ENCODE measurements at places on chromosomes 12 and 14.

GRCh38 chr14:95486875-95487668, 29.4 kb downstream of the SYNE3 start:
- no peak for DNase-seq

DNA sequence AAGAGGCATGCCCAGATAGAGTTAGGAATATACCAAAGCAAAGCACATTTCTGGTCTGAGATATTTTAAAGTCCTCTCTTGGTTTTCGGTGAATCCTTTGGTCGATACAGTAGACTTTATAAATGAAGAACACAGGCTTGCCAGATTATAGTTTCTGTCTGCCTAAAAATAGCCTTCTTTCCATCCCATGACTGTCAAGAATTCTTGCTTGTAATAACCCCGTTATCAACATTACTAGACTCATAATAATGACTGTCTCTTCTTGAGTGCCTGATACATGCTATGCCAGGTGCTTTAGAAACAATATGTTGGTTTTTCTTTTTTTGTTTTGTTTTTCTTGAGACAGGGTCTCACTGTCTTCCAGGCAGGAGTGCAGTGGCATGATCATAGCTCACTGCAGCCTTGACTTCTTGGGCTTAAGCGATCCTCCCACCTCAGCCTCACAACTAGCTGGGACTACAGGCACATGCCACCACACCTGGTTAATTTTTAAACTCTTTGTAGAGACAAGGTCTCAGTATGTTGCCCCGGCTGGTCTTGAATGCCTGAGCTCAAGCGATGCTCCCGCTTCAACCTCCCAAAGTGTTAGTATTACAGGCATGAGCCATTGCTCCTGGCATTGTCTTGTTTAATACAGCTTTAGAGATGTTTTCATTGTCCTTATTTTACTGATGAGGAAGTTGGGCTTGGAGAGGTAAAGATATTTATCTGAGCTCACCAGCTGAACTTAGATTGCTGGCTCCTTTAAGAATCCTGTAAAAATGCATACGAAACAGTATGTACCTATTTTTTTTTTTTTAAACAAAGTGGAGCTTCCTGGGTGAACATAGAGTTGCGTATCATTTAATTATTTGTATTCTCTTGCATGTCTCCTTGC, 30.4 kb downstream of the CHST11 start:
- DNase-seq = no peak

GRCh38 chr14:74085828-74086227, 1.1 kb downstream of the LIN52 start:
- no peak for DNase-seq

GRCh38 chr14:61965030-61965745, 203.0 kb downstream of the SNAPC1 start:
- DNase-seq = peak; percentile 21

GRCh38 chr14:23006188-23006534, 3.8 kb downstream of the C14orf93 start:
- DNase-seq = no peak

DNA sequence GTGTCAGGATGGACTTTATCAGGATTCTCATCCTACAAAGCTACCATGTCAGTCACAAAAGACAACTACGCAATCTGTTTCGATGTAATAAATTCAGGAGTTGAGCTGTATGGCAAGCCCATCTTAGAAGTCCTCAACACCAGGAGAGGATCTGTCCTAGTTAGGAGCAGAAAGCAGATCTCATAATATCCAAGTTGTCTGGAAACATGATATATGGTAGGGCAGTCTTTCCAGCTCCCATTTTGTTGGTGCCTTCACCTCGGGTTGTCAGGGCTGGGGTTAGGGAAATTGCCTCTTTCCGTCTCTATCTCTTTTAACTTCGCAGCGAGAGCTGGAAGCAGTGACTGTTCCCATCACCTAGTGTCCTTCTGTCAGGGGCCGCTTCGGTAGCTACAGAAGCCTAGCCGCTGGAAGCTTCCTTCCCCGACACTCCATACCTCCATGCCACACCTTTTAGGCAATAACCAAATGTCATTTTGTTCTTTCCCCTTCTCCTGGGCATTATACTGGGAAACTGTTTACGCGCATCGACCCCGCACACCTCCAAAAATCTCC, 1.4 kb downstream of the NIN start:
- DNase-seq = no peak

GRCh38 chr14:69263364-69263763, 3.4 kb downstream of the GALNT16 start:
- DNase-seq = peak; percentile 55

GRCh38 chr14:100629696-100630095, 42.5 kb upstream of the BEGAIN start:
- no peak for DNase-seq

- no peak for DNase-seq
Observed at GRCh38 chr14:93319958-93320357, 12.9 kb downstream of the BTBD7 start.

GRCh38 chr14:60803871-60804270, 69.3 kb downstream of the MNAT1 start:
- no peak for DNase-seq

DNA sequence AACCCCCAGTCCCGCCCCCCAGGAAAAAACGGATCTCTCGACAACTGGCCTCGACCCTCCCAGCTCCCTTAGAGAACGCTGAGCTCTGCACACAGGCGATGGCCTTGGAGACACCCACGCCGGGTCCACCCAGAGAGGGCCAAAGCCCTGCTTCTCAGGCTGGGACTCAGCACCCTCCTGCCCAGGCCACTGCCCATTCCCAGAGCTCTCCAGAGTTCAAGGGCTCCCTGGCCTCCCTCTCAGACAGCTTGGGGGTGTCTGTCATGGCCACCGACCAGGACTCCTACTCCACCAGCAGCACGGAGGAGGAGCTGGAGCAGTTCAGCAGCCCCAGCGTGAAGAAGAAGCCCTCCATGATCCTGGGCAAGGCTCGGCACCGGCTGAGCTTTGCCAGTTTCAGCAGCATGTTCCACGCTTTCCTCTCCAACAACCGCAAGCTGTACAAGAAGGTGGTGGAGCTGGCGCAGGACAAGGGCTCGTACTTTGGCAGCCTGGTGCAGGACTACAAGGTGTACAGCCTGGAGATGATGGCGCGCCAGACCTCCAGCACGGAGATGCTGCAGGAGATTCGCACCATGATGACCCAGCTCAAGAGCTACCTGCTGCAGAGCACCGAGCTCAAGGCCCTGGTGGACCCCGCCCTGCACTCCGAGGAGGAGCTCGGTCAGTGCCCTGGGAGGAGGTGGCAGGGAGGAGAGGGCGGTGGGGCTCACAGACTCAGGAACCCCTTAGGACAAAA, 95.8 kb downstream of the LGMN start:
- DNase-seq = no peak

DNA sequence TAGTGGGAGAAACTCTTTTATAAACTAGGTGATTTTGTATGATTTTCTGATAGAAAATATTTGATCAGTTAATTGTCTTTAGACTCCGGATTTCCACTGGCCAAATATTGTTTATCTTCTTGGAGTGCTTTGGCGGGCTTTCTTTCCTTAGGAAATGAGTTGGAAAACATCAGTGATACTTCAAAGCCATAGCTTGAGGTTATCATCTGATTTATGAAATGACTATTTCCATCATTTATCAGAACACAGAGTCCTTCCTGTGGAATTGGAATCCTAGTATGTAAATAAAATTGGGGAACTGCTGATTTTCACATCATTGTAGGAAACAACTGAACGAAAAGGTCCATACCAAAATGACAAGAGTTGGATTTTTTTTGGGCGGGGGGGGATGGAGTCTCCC, 186.0 kb upstream of the DCN start:
- DNase-seq = no peak

DNA sequence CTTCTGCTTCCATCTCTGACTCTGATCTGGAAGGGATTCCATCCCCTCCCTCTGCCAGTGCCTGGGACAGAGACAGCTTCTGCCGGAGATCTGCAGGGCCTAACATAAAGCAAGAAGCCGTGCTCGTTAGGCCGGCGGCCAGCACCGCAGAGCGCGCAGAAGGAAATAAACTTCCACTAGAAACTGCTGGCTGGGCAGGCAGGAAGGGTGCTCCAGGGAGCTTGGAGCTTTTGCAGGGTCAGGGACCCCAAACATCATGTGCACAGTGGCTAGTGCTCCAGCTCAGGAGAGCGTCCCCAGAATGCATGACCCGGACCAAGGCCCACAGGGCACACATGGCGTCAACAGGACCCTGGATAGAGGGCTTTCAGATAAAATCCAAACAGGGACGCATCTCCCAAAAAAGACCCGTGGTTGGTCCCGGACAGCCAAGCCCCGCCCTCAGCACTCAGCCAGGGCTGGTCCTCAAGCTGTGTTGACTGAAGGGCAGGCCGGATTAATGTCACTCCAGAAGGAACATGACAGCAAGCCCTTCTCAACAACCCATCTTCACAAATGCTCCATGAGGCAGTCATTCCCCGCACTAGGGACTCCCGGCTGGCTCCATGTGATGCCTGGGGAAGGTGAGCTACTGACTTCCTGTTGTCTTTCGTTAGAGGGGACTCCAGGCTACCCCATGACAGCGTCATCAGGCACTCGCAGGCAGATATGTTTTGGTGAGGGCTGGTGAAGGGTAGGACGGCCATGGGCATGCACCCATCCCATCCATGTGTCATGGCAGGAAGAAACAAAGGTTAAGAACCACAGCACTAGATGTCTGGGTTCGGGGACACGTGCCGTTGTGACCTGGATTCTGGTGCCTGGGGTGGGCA, 121.5 kb downstream of the CALM1 start:
- no peak for DNase-seq

GRCh38 chr12:31408763-31409162, 82.8 kb upstream of the SINHCAF start:
- DNase-seq = no peak

GRCh38 chr12:65608319-65608916, 215.9 kb upstream of the HMGA2 start:
- no peak for DNase-seq

DNA sequence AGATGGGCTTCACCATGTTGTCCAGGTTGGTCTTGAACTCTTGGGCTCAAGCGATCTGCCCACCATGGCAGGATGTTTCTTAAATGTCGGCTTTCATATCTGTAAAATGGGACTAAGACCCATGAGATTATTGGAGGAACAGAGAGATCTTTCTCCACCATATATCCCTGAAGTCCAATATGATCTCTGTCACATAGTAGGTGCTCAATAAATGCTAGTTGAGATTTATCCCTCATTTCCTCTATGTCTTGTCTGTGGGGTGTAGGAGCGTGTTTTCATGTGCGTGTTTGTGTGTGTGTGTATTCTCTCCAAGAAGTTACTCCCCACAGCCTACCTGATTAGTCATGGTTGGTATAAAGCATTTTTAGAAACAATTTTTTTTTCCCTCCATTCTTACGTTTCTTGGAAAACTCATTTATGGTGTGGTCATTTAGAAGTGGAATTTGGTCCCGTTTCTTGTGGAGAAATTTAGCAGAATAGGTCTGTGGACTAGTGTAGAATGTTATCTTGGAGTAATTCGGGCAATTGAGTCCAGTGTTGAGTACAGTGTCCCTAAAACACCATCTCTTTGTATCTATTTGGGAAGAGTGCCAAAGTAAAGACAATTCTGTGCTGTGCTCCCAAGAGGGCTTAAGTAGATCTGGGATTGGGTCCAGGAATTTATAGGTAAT, 4.3 kb downstream of the STRAP start:
- DNase-seq = no peak

GRCh38 chr14:71890541-71890940, 41.7 kb upstream of the RGS6 start:
- DNase-seq = no peak

DNA sequence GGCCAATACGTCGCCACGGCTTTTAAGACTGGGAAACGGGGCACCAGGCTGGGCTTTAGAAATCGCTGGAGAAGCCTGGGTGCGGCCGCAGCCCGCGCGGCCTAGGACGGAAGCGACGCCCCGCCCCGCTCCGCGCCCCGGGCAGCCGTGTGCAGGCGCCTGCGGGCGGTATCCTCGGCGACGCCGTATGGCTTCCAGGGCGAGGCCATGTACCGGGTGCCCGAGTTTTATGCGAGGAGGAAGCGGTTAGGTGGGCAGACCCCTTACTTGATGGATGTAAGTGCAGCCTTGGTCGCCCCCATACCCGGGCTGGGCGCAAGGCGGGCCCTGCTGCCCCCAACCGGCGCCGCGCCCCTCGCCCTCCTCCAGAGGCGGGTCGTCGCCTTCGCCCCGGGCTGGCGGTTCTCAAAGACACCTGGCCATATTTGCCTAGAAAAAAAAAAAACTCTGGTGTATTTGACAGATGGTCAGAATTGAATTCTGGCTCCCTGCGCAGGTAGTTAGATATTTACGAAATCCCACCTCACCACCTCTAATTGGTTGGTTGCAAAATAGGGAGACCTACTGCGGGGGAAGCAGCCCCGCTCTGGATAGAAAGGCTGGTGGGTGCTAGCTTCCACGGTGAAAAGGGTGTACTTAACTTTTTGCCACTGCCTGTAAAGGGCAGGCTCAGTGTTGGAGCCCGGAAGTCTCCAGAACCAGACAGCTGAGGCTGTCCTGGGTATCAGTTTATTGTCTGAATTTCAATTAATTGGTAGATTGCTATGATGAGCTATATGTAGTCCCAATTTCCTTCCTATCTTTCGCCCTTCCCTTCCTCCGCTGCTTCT, at the start of gene PPP1R36:
PPP1R36 (plus strand) TSS at position 171 of the 830 bp plus-strand sequence; CDS start at position 208, 37 bp downstream.
- DNase-seq = no peak

GRCh38 chr14:73895939-73896338, 9.3 kb downstream of the ZNF410 start:
- no peak for DNase-seq

DNA sequence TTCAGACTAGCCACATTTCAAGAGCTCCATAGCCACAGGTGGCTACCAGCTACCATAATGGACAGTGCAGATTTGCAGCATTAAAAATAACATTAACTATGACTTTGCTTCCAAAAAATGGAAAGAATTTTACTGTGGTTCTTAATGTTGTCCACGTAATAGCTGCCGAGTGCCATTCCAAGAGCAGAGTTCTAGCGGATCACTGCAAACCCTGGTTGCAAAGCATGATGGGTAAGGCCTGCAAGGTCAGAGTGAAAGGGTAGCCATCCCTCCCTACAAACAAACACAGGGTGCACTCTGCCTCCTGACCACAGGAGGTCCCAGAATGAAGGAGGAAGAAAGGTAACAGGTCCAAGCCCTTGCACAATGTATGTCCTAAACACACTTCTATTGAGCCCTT, 157.6 kb downstream of the DPF3 start:
- DNase-seq = no peak

- no peak for DNase-seq
Observed at GRCh38 chr14:24908592-24909236, 141.2 kb downstream of the STXBP6 start.

- no peak for DNase-seq
Observed at GRCh38 chr14:86083616-86084015, 553.7 kb downstream of the FLRT2 start.

DNA sequence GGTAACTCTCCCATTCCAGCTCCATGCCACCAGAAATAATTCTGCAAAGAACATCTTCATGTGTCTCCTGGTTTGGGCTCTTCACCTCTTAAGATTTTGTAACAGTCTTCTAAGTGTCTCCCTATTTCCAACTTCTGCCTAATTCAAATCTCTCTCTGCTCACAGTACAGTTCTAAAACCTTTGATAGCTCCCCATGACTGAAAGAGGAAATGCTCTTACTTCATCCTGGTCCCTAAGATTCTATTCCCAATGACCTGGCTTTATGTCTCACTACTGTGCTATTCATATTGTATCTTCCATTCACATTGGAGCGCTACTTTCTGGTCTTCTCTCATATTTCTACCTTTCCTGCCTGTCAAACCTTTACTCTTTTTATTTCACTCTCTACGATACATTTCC, 1.6 kb downstream of the AMN1 start:
- no peak for DNase-seq

GRCh38 chr12:124487066-124487833, 80.2 kb downstream of the NCOR2 start:
- no peak for DNase-seq

Data from RKO (cell line).